ENCODE measurements at places on chromosomes 7 and 10.

GRCh38 chr10:102962951-102963755 lies 45.1 kb downstream of the CNNM2 start:
- DNase-seq, result no peak

DNA sequence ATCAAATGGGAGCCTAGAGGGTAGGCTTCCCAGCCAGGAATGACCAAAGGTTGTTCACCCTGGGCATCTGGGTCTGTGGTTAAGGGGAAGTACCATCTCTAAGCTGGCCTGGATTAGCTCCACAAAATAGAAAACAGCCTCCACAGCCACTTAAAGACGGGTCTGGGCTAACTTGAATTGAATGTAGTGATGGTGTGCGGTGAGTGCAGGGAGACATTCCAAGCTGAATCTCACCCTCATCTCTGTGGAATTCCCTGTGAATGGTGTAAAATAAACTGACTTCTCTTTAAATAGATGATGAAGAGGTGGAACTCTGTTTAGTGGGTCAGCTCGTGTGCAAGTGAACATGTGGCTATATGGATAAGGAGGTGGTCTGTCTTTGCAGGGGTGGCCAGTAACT lies 251.0 kb downstream of the DYNC1I1 start:
- no peak for DNase-seq

DNA sequence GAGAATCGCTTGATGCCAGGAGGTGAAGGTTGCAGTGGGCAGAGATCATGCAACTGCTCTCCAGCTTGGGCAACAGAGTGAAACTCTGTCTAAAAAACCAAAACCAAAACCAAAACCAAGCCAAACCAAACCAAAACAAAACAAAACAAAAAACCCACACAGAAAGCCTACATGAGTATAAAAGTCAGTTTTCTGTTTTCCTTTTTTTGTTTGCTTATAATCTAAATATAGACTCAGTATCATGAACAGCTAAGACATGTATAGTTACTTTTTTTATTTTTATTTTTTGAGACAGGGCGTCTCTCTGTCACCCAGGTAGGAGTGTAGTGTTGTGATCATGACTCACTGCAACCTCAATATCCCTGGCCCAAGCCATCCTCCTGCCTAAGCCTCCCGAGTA lies 16.8 kb upstream of the MTPN start:
- DNase-seq, result no peak

GRCh38 chr7:142805350-142806021 lies 34.7 kb downstream of the PRSS2 start:
- DNase-seq, result no peak

GRCh38 chr10:61963669-61964058 lies 62.2 kb downstream of the ARID5B start:
- DNase-seq, result no peak

DNA sequence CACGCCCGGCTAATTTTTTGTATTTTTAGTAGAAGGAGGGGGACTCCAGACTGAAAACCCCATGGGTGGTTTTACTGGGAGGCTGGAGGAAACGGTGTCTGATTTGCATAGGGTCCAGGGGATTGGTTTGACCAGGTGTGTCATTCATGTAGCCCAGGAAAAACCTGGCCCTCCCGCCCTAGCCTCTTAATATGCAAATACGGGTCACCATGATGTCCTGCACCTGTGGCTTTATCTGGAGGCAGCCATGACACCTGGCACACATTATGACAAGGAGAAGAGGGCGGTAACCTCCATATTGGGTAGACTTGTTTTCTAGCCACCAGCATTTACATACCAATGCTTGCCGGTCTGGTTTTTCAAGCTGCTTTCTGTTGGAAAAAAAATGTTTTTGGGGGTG lies 68.0 kb downstream of the TRIL start:
- no peak for DNase-seq
